ENCODE measurements at places on chromosomes 3 and 15.

GRCh38 chr15:49103002-49103401, 52.4 kb downstream of the COPS2 start:
- DNase-seq = no peak

GRCh38 chr15:27183201-27183600, 212.2 kb downstream of the GABRG3 start:
- DNase-seq = no peak

DNA sequence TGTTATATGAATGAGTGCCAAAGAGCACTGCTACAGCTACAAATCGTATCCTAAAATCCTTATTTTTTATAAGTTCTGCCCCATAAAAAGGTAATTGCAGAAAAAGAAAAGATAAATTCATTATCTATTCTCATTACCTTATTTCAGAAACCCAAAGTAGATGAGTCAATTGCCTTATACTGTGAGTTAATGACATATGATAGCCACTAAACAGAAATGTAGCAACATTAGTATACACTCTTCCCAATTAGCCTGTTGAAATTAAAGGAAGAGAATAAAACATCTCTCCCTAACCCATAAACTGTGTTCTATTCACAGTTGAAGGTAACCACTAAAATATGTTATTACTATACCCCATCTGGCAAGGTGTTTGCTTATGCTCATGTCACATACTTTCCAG, 11.0 kb downstream of the TBL1XR1 start:
- DNase-seq = no peak

- no peak for DNase-seq
These were observed 572.0 kb upstream of the NR2F2 start for GRCh38 chr15:95758451-95758850.

DNA sequence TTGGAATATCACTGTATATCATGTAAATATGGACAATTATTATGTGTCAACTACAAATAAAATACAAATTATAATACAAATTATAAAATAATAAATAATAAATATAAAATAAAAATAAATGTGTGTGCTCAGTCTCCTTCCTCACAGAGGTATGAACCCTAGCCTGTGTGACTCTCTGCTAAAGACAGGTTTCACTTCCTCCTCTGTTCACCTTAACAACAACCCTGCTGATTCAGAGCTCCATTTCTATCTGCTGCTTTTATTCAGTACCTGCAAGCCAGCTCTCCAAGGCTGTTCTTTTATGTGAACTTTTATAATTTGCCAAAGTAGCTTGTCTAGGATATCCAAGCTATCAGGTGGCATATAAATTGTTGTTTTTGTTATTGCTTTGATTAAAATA, 610.7 kb upstream of the GRM7 start:
- no peak for DNase-seq
